Liver (tissue), 10 donors: ENCODE measurements at places on chromosomes 7 and 10. TPM values are rescaled to one million over a fixed set of nuclear protein-coding genes. Genes with fewer than 3 reads are reported as not detected.

DNA sequence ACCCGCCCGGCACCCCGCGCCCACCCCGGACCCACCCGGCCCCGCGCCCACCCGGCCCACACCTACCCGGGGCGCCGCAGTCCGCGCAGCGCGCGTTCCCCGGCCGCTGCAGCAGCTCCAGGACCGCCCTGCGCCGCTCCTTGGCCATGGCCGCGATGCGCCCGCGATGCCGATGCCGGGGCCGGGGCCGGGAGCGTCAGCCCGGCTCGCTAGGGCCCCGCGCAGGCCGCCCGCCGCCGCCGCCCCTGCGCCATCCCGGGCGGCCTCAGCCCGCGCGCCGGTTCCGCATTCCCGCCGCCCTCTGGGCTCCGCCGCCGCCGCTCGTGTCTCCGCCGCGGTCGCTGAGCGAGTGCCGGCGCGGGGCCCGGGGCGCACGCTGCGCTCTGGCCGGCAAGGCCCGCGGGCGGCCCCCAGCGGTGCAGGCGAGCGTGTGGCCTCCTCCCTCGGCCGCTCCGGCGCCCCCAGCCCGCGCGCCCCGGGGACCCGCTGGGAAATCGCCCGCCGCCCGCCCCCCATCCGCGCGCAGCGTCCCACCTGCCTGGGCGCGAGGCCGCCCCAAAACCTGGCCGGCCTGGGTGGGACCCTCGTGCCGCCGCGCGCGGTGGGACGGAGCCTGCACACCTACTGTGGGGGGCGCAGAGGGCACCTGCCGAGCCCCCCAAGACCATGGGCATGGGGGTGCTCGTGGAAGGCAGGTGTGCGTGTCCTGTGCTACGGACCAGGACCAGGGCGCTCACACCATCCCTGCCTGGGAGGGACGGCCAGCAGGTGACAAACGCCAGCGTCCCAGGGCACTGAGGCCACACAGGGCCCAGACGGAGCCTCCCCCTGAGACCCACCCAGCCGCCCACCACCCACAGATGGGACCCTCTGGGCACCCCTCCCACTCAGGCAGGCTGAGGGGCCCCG is at the start of gene ADAP1:
TSS of gene ADAP1 (minus strand) at position 351 of the 909 bp plus-strand sequence. CDS start at position 148, 203 bp downstream.
- no peaks in the 10 kb centered on the region for H3K4me1 ChIP-seq
- no peak for DNase-seq
- no peak within 1 kb of the TSS for H3K27ac ChIP-seq
- no peak within 1 kb of the TSS for H3K4me3 ChIP-seq
- H3K27me3 ChIP-seq = peaks cover 4% of the 10 kb centered on the region

DNA sequence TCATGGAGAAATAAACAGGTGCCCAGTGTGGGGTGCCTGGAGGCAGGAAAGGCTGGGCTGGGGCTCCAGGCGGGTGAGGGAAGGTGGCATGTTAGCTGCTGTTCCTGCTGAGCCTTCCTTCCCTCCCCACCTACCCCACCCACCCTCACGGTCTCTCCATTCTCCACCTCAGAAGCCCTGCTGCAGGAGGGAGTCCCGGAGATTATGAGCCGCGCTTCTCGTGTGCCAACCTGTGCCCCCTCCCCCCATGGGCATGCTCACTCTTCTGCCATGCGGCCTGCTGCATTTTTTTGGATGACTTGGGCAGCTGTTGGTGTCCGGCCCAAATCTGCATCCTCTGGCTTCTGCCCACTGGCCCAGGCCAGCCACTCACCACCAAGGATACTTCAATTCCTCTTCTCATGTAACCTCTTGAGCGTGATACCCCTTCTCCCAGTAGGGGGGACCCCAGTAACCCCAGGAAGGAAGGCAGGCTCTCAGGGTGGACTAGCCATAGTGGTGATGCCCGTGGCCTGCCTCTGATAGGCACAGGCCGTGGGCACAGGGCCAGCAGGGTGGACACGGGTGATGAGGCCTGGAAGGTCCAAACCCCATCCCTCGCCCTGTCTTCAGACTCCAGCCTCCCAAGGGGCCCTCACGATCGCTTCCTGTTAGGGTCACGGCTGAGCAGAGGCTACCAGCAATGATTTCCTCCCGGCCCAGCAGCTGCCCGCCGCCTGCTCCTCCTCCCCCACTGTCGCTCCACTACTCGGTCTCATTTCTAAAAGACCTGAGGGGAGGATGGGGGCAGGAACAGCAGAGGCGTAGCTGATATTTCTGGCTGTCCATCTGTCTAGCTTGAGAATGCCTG is 27.8 kb downstream of the UNC5B start:
- H3K36me3 ChIP-seq = no peaks in the 10 kb centered on the region
- no peaks in the 10 kb centered on the region for H3K27me3 ChIP-seq
- H3K4me1 ChIP-seq = no peaks in the 10 kb centered on the region
- H3K27ac ChIP-seq = peak overlapping the region; percentile 11

CTNNA3 gene
- 2.4 TPM for total RNA-seq

SBDS gene
- 56.6 TPM for total RNA-seq

NT5C3A gene
- 41.6 TPM for total RNA-seq

TMEM176A gene
- 404 TPM for total RNA-seq

TNKS2 gene
- total RNA-seq = 30.7 TPM

GNGT1 gene
- total RNA-seq = not detected
